ENCODE measurements at places on chromosomes 3 and 15. TPM values are rescaled to one million over a fixed set of nuclear protein-coding genes. Genes with fewer than 3 reads are reported as not detected.

Gene STARD9
- total RNA-seq = 0.59 TPM

Gene PLIN1
- total RNA-seq = 0.37 TPM

Gene CCDC13
- total RNA-seq = 0.68 TPM

Gene EFCC1
- not detected for total RNA-seq

Gene SLC24A5
- total RNA-seq = not detected

Gene ARPP19
- total RNA-seq = 145 TPM

Gene INSYN1
- total RNA-seq = not detected

Gene MTHFS
- 66.7 TPM for total RNA-seq

Gene LRRC49
- 5.8 TPM for total RNA-seq

Gene NXPE3
- 3.1 TPM for total RNA-seq

Gene ROBO1
- total RNA-seq = 33.9 TPM

Gene GRK7
- total RNA-seq = not detected

Gene IL17RD
- total RNA-seq = 2.2 TPM

Gene POC1A
- total RNA-seq = 26.4 TPM

Gene MYLK
- total RNA-seq = 10.7 TPM

Gene CPNE4
- 23.2 TPM for total RNA-seq

Gene DLL4
- not detected for total RNA-seq

Gene GPR160
- 53.8 TPM for total RNA-seq

Gene CCNB2
- 86.4 TPM for total RNA-seq

Gene SIDT1
- 0.87 TPM for total RNA-seq

Gene MITF
- 47.7 TPM for total RNA-seq

Gene SLC28A1
- 0.17 TPM for total RNA-seq

Gene KIF15
- 17.0 TPM for total RNA-seq

Gene IQCH
- total RNA-seq = 5.5 TPM

Gene CCDC54
- not detected for total RNA-seq

Gene RAB7A
- 522 TPM for total RNA-seq

Gene MYO1E
- 617 TPM for total RNA-seq

Gene OR5K2
- total RNA-seq = not detected

Gene SPTBN5
- 0.64 TPM for total RNA-seq

Gene ZDHHC19
- total RNA-seq = not detected

Gene PLSCR2
- total RNA-seq = 2.9 TPM

Gene CACNA1D
- 36.3 TPM for total RNA-seq

Gene NR1I2
- 6.0 TPM for total RNA-seq

Gene BCL2A1
- total RNA-seq = not detected

Gene MUSTN1
- 0.66 TPM for total RNA-seq

Gene C3orf70
- 0.12 TPM for total RNA-seq

Gene GTPBP8
- total RNA-seq = 8.1 TPM

Gene TTLL13
- total RNA-seq = 0.29 TPM

Gene APOD
- total RNA-seq = not detected

Gene CILP
- 0.05 TPM for total RNA-seq

Gene GOLGA8S
- 0.09 TPM for total RNA-seq

Gene CLDN16
- total RNA-seq = 4.8 TPM

Gene CLRN1
- total RNA-seq = not detected
